ENCODE measurements at places on chromosomes 16 and 17. TPM values are rescaled to one million over a fixed set of nuclear protein-coding genes. Genes with fewer than 3 reads are reported as not detected.

The OTOA gene
- under 0.01 TPM for total RNA-seq

- DNase-seq: no peak
These were observed 25.5 kb downstream of the FOXK2 start for GRCh38 chr17:82545071-82545462.

DNA sequence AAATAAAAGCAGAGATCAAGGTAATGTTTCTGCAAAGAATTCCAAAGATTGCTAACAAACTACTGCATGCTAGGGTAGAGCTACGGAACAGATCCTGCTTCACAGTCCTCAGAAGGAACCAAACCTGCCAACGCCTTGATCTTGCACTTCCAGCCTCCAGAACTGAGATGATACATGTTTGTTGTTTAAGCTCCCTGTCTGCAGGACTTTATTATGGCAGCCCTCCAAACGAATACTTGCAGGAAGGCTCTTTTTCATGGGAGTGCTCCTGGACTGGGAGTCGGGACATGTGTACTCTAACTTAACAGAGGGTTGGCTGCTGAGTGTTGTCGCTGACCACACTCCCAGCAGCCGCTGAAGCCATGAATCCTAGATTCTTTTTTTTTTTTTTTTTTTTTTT, 808.8 kb upstream of the EEF2KMT start:
- DNase-seq: no peak

The THOC6 gene
- total RNA-seq: 45.0 TPM

DNA sequence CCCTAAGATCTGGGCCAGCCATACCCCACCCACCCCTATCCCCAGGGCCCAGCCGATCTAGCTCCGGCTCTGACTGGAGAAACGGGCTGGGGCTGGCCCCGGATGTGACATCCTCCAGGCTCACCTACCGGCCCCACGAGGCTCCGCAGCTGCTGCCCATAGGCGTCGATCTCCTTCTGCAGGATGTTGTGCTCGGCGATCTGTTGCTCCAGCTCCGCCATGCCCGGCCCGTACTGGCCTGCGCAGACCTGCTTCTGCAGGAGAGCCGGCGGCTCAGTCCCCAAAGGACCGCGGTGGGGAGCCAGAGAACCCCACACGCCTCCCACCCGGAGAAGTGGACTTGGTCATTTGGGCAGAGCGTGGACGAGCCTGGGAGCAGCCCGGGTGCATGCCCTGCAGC, 4.8 kb downstream of the EVPL start:
- no peak for DNase-seq

The CIBAR2 gene
- not detected for total RNA-seq

DNA sequence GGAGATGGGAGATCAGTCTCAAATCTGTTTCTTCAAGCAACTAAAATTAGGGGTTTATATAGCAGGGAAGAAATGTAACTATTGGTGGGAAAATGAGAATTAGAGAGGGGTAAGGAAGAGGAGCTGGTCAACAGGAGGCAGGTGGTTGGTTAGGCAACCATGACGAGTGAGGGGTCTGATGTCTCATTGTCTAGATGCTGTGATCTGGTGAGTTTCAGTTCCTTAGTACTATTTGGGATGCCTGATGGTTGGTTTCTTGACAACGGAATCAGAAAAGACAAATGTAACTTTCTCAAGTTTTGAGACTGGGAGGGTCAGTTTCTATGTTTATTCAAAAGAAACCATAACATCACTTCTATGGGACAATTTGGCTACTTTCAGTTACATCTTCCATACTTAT, 415.3 kb upstream of the C16orf82 start:
- DNase-seq: no peak

- no peak for DNase-seq
These were observed 25.0 kb upstream of the KCNJ16 start for GRCh38 chr17:70049801-70050591.

GRCh38 chr16:63337264-63337663, 1301.0 kb upstream of the CDH8 start:
- no peak for DNase-seq

The NOG gene
- 67.9 TPM for total RNA-seq

The HAP1 gene
- total RNA-seq: under 0.01 TPM
